ENCODE measurements at places on chromosomes 11 and 22. TPM values are rescaled to one million over a fixed set of nuclear protein-coding genes. Genes with fewer than 3 reads are reported as not detected.

The CTSW gene
- total RNA-seq: not detected

The SLC22A25 gene
- total RNA-seq: not detected

The CARD10 gene
- total RNA-seq: 30.6 TPM

The SEPTIN5 gene
- 8.3 TPM for total RNA-seq

The NXPE1 gene
- not detected for total RNA-seq
